ENCODE measurements at places on chromosomes 1 and 21. TPM values are rescaled to one million over a fixed set of nuclear protein-coding genes. Genes with fewer than 3 reads are reported as not detected.

Gene HAPLN2
- total RNA-seq: 1.2 TPM

Gene MMP23B
- 201 TPM for total RNA-seq

GRCh38 chr1:117026361-117026760 lies 24.8 kb downstream of the CD101 start:
- peaks cover 16% of the 10 kb centered on the region for H3K4me1 ChIP-seq
- DNase-seq: no peak
- H3K27me3 ChIP-seq: no peaks in the 10 kb centered on the region
- no peak overlapping the region for H3K27ac ChIP-seq
- H3K4me3 ChIP-seq: no peak overlapping the region

GRCh38 chr1:153192697-153193096 lies 10.5 kb upstream of the LELP1 start:
- H3K4me3 ChIP-seq: no peak overlapping the region
- H3K36me3 ChIP-seq: no peaks in the 10 kb centered on the region
- H3K4me1 ChIP-seq: no peaks in the 10 kb centered on the region
- H3K27ac ChIP-seq: no peak overlapping the region
- no peaks in the 10 kb centered on the region for H3K27me3 ChIP-seq
- no peak for DNase-seq

GRCh38 chr1:20361805-20362381 lies 71.2 kb downstream of the VWA5B1 start:
- no peaks in the 10 kb centered on the region for H3K36me3 ChIP-seq
- peaks cover 6% of the 10 kb centered on the region for H3K4me1 ChIP-seq
- no peak overlapping the region for H3K4me3 ChIP-seq
- no peak for DNase-seq

GRCh38 chr1:83670909-83671565 lies 327.9 kb downstream of the TTLL7 start:
- no peak overlapping the region for H3K27ac ChIP-seq
- H3K4me1 ChIP-seq: no peaks in the 10 kb centered on the region
- no peaks in the 10 kb centered on the region for H3K36me3 ChIP-seq
- no peaks in the 10 kb centered on the region for H3K27me3 ChIP-seq

- no peak overlapping the region for H3K4me3 ChIP-seq
- H3K36me3 ChIP-seq: peaks cover 37% of the 10 kb centered on the region
- no peak overlapping the region for H3K27ac ChIP-seq
- no peaks in the 10 kb centered on the region for H3K27me3 ChIP-seq
- no peaks in the 10 kb centered on the region for H3K4me1 ChIP-seq
- DNase-seq: no peak
These were observed 13.4 kb upstream of the PWP2 start for GRCh38 chr21:44093761-44094160.

DNA sequence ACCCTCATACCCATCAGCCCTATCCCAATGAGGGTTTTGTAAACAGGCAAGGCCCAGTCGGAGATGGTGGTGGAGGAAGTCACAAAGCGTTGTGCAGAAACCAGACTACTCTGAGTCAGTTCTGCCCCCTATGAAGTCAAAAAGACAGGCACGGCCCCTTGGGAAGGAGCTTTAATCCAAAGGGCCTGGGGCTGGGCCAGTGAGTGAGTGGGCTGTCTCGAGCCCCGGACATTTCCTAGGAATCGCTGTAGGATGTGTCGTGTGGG lies 442 bp upstream of the AHCYL1 start:
- no peaks in the 10 kb centered on the region for H3K36me3 ChIP-seq
- peak overlapping the region; percentile 97 for H3K27ac ChIP-seq
- H3K4me1 ChIP-seq: peaks cover 23% of the 10 kb centered on the region
- DNase-seq: no peak
- no peaks in the 10 kb centered on the region for H3K27me3 ChIP-seq
- peak overlapping the region; percentile 90 for H3K4me3 ChIP-seq

Gene EXTL1
- not detected for total RNA-seq

GRCh38 chr1:96387785-96388184 lies 333.8 kb upstream of the PTBP2 start:
- no peak overlapping the region for H3K27ac ChIP-seq
- H3K27me3 ChIP-seq: no peaks in the 10 kb centered on the region
- H3K36me3 ChIP-seq: no peaks in the 10 kb centered on the region
- H3K4me3 ChIP-seq: no peak overlapping the region
- H3K4me1 ChIP-seq: peaks cover 3% of the 10 kb centered on the region
- no peak for DNase-seq

- H3K4me3 ChIP-seq: no peak overlapping the region
- H3K4me1 ChIP-seq: no peaks in the 10 kb centered on the region
- DNase-seq: no peak
- H3K27ac ChIP-seq: no peak overlapping the region
- H3K27me3 ChIP-seq: no peaks in the 10 kb centered on the region
These were observed 67.2 kb downstream of the SLC37A1 start for GRCh38 chr21:42580793-42581321.

DNA sequence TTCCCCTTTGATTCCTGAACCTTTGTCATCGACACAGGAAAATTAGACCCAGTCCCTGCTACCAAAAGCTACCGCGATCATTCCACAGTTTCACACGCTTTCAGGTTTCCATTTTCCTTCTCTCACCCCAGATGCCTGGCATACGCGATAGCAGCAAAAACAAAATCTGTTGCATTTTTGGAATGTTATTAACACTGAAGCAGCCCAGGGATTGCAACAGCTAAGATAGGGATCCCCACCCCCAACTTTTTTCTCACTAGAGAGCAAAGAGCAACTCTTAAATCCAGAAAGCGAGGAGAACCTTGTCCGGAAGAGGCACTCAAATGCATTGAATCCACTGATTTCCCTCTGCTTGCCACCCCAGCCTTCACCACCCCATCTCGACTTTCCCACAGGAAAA lies 8.9 kb downstream of the OVAAL start:
- no peaks in the 10 kb centered on the region for H3K27me3 ChIP-seq
- H3K4me1 ChIP-seq: peaks cover 20% of the 10 kb centered on the region
- no peaks in the 10 kb centered on the region for H3K36me3 ChIP-seq
- no peak for DNase-seq

DNA sequence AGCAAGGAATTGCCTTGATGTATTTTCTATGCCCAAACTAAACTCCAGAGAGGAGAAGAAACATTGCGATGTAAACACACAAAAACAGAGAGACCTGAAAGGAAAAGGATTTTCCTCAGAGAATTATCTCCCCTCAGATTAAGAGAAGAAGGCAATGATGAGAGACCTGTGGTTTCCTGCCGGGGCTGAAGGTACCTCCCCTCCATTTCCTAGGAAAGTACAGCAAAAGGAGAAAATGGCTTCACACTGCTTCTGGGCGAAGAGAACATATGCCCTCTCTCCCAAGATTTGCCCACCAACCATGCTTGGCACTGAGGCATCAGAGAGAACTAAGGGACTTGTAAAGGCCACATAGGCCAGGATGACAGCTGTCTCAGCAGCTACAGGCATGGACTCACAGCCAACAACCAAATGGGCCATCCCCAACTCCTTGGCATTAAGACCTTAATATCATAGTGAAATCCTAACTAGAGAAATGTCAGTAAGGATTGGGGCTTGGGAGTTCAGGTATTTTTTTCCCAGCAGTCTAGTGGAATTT lies 523.0 kb downstream of the PTPRC start:
- no peaks in the 10 kb centered on the region for H3K4me1 ChIP-seq
- H3K27me3 ChIP-seq: no peaks in the 10 kb centered on the region
- no peak for DNase-seq
- no peak overlapping the region for H3K4me3 ChIP-seq
- no peak overlapping the region for H3K27ac ChIP-seq

GRCh38 chr1:74380252-74380651 lies 132.2 kb downstream of the LRRC53 start:
- H3K4me3 ChIP-seq: no peak overlapping the region
- no peak for DNase-seq
- H3K27me3 ChIP-seq: no peaks in the 10 kb centered on the region
- no peaks in the 10 kb centered on the region for H3K36me3 ChIP-seq
- H3K27ac ChIP-seq: no peak overlapping the region

GRCh38 chr1:180544050-180544449 lies 14.7 kb upstream of the OVAAL start:
- peaks cover 53% of the 10 kb centered on the region for H3K4me1 ChIP-seq
- H3K27me3 ChIP-seq: no peaks in the 10 kb centered on the region
- peak overlapping the region; percentile 89 for H3K27ac ChIP-seq
- no peak for DNase-seq
- H3K36me3 ChIP-seq: no peaks in the 10 kb centered on the region

DNA sequence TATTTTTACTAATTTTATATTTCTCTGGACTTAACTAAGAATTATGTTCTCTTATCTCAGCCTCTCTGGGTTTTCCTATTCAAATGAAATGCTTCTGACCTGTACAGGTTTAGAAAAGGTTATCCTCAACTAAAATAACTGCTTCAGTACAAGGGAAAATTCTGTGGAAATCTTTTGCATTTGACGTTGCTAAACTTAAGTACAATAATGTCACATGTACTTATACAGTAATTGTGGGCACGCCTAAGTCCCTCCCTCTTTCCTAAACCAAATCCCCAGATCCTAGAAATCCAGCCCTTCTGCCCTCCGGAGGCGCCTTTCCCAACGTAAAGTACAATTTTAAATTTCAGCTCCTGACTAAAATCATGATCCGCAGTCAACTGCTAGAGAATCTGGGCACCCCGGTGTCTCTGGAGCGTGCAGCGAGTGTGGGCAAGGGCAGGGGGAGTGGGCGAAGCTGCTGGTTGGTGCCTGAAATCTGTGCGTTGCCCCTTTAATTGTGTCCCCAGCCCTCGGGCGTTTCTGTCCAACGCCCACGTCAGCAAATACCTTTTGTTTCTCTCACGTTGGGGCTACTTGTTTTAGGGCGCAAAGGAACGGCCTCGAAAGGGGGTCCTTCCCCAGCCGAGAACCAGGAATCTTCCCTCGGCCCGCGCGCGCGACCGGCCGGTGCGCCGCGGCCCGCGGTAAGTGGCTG lies at the start of gene ZBTB8A:
ZBTB8A (plus strand) TSS at position 541 of the 697 bp plus-strand sequence. CDS start 53,505 bp downstream, outside the sequence.
- H3K27me3 ChIP-seq: no peaks in the 10 kb centered on the region
- no peaks in the 10 kb centered on the region for H3K36me3 ChIP-seq
- H3K4me1 ChIP-seq: peaks cover 15% of the 10 kb centered on the region
- peak within 1 kb of the TSS; percentile 74 for H3K4me3 ChIP-seq

GRCh38 chr1:23497777-23498439 lies 13.9 kb upstream of the ASAP3 start:
- H3K36me3 ChIP-seq: no peaks in the 10 kb centered on the region
- H3K27ac ChIP-seq: no peak overlapping the region
- H3K27me3 ChIP-seq: no peaks in the 10 kb centered on the region

Gene SPATA17
- 9.3 TPM for total RNA-seq

Gene PTPN22
- total RNA-seq: 6.6 TPM

DNA sequence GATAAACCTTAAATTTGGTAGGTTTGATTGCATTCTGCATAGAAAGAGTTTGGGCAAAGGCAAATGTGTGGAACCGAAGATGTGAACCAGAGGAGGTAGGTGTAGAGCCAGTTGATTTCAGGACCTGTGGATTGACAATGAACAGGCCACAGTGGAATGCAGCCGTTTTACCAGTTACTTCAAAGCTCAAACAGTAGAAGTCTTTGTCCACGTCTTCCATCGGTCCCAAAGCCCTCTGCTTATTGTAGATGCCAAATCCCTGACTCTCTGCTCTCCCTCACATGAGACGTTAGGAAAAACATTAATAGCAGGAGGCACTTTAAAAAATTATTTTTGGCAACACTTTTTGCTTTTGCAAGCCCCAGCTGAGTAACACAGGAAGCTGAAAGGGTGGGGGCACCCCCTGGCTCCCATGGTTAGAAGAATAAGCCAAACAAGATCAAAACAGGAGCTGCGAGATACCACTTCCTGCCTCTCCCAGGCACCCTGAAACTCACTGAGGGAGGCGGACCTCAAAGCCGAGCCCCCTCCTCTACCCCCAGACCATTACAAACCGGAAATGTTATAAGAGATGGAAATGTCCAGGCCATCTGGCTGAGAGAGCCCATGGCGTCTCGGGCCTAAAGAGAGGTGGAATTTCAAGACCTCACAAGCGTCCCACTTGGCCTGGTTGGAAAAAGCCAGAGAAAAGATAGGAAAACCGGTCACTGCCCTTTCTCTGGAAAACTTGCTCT lies 13.5 kb downstream of the TRAF3IP3 start:
- peaks cover 32% of the 10 kb centered on the region for H3K4me1 ChIP-seq
- H3K36me3 ChIP-seq: no peaks in the 10 kb centered on the region
- DNase-seq: peak; percentile 58

Gene HCRTR1
- total RNA-seq: not detected

DNA sequence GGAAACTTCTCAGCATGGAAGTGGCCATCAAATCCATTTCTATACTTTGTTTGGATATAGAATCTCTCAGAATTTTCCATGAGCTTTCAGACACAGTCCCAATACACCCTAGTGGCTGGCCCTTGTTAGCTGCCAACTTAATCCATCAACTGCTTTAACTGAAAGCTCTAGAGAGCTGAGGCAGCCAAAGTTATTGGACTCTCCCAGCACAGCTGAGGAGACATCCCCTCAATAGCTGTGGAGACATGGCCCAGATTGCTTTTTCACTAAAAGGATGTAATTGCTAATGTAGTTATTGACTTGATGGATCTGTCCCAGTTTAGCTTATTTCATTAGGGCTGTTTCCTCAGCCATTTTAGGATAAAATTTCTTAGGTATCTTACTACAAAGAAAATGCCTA lies 94.8 kb upstream of the PRMT6 start:
- H3K27ac ChIP-seq: no peak overlapping the region
- DNase-seq: no peak
- H3K4me1 ChIP-seq: no peaks in the 10 kb centered on the region
- no peak overlapping the region for H3K4me3 ChIP-seq
- no peaks in the 10 kb centered on the region for H3K27me3 ChIP-seq

GRCh38 chr1:37319284-37319683 lies 155.1 kb upstream of the ZC3H12A start:
- no peaks in the 10 kb centered on the region for H3K36me3 ChIP-seq
- no peak overlapping the region for H3K4me3 ChIP-seq
- H3K4me1 ChIP-seq: no peaks in the 10 kb centered on the region
- DNase-seq: no peak
- H3K27me3 ChIP-seq: peaks cover 5% of the 10 kb centered on the region
- H3K27ac ChIP-seq: no peak overlapping the region

DNA sequence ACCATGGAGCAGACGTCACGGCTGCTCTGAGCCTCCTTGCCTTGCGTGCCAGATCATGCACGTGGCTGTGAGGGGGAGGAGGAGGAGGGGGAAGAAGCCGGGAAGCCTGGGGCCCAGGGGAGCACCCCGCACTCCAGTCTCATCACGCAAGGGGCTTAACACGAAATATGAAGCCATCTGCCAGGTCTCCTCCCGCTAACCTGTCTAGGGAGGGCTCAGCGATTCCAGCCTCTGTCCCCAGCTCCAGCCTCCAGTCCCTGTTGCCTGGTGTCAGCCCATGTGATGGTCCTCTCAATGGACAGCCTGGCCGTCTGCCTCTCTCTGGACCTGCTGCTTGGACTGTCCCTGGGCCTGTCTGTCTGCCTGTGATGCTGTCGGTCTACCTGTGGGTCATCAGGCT lies 22.5 kb upstream of the C1QA start:
- DNase-seq: no peak

Measured in thoracic aorta (tissue), 2 donors.